ENCODE measurements at places on chromosomes 3 and 15.

DNA sequence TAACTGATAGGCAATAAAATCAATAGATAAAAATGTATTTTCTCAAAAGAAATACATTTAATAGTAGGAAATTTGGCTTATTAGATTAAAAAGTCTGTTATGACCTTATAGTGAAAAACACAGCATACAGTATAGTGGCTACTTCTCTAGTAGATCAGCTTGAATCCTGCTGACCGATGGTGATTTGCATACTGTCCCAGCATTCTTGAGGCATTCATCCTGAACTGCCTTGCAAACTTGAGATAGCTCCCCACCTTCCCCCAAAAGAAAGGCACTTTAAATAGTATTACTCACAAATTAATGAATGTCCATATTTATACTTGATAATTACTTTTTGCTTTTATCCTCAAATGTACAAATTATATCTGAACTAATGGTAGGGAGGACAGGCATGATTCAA lies 6.7 kb downstream of the CHMP2B start:
- DNase-seq: no peak

GRCh38 chr3:162224746-162225145 lies 728.1 kb downstream of the OTOL1 start:
- no peak for DNase-seq

DNA sequence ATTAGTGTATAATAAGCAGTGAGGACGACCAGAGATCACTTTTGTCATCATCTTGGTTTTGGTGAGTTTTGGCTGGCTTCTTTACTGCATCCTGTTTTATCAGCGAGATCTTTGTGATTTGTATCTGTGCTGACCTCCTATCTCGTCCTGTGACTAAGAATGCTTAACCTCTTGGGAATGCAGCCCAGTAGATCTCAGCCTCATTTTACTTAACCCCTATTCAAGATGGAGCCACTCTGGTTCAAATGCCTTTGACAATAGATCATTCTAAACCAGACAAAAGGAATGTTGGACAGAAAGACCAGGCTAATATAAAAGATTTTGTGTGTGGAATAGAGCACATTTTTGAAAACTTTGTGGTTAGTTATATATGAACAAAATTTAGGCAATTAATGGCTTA lies 618.5 kb upstream of the BCHE start:
- no peak for DNase-seq

GRCh38 chr3:145089337-145089736 lies 1071.6 kb downstream of the PLOD2 start:
- no peak for DNase-seq

GRCh38 chr3:120471643-120472042 lies 20.9 kb upstream of the FSTL1 start:
- DNase-seq: no peak

- no peak for DNase-seq
Observed at GRCh38 chr3:109803274-109803673, 465.9 kb upstream of the DPPA4 start.

DNA sequence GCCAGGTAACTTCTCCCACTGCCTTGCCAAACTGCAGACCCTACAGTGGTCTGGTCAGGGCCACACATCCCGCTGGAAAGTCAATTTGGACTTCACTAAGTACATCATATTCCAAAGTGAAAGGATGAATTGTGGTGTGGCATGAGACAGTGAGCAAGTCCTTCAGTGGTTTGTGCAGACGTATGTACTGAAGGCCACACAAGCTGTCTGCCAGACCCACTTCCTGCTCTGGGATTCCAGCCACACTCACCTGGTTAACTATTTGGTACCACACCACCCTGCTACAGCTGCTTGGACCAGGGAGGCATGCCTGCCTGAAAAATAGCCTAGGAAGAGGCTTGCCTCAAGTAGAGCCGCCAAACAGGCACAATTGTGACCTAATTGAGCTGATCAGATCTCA lies 94.1 kb upstream of the STRIT1 start:
- no peak for DNase-seq
